ENCODE measurements at places on chromosomes 4 and X.

DNA sequence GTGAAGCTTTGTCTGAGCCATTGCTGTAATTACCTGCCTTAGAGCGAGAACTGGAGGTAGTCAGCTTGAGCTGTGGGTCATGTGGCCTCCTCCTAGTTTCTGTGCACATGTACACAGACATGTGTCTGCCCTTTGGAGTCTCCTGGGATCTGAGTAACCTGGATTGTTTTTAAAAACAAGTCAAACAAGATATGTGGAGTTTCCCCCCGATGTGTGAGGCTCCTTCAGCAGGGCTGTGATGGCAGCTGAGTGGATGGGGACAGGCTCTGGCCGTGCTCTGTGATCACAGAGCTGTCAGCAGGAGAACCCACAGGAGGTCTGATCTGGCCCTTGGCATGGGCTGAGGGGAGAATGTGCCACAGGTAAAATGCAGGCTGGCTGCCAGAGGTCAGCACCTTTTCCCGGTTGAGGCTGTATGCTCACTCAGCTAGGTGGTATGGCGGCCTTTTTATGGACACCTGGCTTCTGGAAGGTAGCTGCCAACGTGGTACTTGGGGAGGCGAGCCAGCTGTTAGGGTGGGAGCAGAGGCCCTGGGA is 38.4 kb downstream of the NOP14 start:
- no peak for DNase-seq

DNA sequence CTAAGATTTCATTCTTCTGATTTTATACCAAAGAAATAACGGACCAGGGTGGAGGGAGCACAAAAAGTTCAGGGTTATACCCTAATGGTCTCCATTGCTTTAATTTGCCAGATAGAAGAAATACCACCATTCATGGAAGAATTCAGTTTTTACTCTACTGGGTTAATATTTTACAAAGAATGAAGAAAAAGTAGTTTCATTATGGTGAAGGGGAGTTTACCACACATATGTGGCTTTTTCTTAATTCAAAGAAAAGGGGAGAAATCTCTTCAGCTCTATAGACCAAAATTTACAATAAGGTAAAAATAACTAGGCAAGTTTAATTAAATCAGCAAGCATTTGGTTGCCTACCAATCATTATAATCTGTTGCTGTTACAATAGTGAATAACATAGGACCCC is 37.6 kb downstream of the CASK start:
- DNase-seq: no peak

- no peak for DNase-seq
Measured at GRCh38 chr4:112085156-112086035, 59.9 kb upstream of the FAM241A start.

GRCh38 chrX:13741695-13742094 is 7.1 kb downstream of the OFD1 start:
- no peak for DNase-seq

DNA sequence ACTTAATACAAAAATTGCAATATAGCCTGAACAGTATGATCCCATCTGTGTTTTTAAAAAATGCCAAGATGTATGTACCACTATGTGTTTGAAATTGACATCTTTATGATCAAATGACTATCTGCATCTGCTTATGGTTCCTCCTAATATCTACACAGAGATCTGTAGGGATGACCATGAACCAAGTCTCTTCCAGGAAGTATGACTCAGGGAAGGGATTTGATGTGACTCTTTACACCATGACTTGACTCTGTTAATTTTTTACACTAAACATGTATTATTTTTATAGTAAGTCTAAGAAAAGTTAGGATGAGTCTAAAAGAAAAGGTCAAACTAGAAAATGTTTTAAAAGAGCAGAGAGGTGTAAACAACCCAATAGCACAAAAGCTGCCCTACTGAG is 164.0 kb downstream of the SH3KBP1 start:
- DNase-seq: no peak

DNA sequence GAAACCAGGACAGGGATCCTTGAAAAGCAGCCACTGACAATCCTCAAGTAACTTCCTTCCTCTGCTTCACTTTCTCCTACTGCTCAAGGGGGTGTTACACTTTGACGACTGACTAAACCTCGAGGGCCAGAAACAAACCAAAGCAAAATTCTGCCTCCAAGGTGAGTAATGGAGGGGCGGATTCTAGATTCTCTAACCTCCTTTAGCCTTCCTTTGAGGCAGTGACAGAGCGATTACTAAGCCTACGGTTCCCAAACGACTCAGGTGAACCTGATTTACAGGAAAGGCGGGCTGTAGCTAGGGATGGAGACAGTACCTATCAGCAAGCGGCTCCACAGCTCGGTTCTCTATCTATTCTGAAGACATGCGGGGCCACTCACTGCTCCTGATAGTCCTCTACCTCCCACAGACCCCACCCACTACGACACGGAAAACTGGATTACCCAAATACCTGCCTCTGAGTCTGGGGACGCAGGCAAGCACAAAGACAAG is 487 bp downstream of the TBCK start:
- DNase-seq: peak; percentile 18

DNA sequence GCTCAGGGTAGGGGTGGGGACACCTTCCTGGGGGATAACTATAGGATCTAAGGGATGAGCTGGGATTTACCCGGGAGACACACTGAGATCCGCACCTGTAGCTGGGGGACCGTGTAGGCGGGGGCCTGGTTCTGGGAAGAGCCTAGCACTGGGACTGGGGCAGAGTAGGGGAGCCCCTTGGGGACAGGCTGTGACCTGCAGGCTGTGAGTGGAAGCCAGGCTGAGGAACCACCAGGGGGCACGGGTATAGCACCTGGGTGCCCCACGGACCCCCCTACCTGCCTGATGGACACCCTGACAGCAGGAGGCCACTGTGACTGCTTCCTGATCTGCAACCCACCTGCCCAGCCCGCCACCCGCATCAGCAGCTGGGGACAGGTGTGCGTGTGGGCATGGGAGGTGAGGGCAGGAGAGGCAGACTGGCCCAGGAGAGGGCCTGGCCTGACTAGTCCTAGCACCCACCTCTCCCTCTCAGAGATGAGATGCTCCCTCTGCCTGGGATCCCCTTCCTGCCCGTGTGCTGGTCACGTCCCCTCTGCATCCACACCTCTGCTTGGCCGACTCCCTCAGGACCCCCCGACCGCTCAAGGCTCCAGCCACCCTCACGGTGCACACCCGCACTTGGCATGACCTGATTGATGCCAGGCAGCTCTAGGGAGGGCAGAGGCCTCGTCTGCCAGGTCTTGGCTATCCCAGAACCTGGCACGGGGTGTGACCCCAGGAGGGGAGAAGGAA is 94.2 kb upstream of the NKX1-1 start:
- no peak for DNase-seq

GRCh38 chr4:184115399-184115798 is 102.3 kb downstream of the ENPP6 start:
- DNase-seq: no peak

DNA sequence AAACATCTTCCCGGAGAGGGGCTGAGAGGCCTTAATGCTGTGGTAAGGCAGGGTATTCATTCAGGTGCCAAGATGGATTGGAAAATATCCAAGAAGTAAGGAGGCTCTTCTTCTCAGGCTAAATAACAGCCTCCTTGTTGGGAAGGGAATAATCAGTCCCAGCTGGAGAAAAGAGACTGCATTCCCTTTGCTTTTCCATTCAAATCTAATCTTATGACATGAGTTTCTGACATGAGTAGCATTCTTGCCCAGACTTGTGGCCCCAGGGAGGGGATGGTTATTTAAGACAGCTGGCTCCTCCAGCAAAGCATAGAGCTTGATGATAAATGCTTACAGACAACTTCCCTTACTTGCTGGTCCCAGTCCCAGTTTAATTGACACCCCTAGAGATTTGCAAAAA is 98.3 kb downstream of the DCLK2 start:
- DNase-seq: no peak

DNA sequence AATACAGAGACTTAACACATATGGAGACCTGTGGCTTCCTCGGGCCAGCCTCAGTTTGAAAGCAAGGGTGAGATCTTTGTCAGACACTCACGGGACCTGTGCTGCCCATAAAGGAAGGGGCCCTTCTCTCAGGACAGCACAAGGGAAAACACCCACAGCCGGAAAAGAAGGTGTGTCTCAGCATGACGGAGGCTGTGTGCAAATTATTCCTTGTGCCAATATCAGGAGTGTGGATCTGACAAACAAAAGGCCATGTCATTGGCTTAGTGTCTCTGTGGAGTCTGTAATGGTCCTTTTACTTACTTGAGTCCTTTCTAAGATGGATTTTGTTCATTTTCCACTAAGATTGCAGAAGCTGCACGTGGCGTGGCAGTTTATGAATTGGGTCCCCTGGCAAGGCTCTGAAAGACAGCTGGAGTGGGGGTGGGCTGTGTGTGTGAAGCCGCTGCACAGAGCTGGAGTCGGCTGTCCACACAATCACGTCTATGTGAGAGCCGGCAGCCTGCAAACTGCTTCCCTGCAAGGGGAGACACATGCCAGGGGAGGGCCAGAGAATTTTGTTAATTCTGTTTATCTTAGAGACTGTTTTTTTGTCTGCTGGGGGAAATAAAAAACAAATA is 1.9 kb downstream of the ENPP6 start:
- no peak for DNase-seq

DNA sequence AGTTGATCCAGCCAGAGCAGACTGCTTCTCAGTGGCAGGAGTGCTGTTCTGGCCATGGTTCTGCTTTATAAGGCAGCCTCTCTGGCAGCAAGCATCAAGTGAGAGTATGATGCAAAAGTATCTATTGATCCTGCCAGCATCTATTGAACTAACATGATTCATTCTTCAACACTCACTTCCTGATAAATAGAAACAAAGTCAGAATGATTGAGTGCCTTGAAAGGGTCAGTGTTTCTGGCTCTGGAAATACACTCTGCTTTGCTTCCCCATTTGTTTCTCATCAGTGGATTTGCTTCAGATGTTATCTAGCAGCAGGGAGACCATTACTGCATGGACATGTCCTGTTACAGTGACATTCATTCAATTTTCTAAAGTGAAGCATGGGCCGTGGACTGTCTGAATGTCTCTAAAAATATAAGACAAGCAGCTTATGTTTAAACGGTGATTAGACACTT is 66.2 kb upstream of the FRAS1 start:
- DNase-seq: no peak

DNA sequence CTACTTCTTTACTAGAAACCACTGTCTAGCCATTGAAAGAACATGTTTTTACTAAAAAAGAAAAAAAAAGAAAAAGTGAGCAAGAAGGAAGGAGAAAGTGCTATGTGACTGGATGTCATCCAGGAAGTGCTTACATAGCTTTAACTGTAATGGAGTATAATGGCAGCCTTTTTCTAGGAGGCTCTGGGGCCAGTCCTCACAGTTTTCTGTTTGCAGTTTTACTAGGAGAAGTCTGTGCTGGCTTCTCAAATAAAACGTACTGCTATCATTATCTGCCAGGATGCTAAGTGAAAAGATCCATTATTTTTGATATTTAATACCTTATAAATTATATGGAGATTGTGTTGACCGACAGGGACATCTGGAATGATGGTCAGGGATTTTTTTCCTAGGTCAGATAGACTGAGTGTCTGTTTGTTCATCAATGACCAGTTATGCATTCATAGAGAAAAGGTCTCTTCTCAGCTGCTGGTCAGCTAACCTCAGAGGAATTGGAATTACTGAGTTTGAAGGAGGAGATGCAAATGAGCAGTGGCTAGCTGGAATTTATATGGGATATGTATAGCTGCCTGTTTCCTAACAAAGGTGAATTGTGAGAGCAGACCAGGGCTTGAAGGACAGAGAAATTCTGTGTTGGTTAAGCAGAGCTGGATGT is 21.7 kb downstream of the LPAR4 start:
- DNase-seq: no peak

GRCh38 chr4:161121451-161121850 is 1042.3 kb downstream of the FSTL5 start:
- DNase-seq: no peak

DNA sequence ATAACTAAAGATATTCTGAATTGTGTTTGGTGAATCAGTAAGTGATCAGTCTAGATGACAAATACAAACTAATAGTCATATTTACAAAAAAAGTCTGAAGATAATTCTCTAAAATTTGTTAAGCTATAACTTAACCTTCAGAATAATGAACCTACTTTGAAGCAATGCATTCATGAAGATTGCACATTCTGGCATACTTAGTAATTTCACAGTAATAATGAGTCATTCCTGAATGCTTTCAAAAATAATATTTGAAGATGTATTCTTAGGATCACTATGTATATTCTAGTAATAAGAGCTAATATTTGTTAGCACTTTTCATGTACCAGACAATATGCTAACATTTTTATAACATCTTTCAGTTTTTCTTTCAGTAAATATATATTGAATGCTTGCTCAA is 756.7 kb upstream of the SLIT2 start:
- DNase-seq: no peak

DNA sequence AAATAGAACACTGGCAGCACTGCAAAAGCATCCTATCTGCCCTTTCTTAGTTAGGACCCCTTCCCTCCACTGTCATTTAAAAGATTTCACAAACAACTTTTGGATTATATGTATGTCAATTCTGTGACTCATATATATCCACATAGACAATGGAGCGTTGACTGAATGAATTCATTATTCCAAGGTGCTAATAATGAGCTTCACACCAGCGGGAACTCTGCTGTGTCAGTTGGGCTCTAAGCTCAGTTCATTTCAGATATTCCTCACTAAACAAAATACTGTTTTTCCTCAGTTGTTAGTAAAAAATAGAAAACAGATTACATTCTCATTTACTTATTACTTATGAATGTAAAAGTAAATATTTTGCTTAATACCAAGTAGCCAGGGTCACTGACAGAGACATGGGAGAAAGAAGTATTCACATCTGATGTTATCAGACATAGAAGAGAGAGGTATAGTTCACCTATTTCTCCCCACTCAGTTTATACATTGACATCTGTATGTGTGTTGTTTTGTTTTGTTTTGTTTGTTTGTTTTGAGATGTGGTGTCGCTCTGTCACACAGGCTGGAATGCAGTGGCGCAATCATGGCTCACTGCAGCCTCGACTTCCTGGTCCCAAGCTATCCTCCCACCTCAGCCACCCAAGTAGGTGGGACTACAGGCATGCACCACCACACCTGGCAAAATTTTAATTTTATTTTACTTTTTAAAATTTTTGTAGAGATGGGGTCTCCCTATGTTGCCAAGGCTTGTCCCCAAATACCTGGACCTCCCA is 10.9 kb downstream of the NFKB1 start:
- no peak for DNase-seq

- no peak for DNase-seq
Measured at GRCh38 chr4:95857761-95858160, 17.9 kb downstream of the PDHA2 start.
